ENCODE measurements at places on chromosomes 16 and 17.

- DNase-seq: no peak
Observed at GRCh38 chr17:50511058-50511457, 2.8 kb downstream of the MYCBPAP start.

- DNase-seq: no peak
Observed at GRCh38 chr17:61536422-61536955, 54.5 kb downstream of the NACA2 start.

DNA sequence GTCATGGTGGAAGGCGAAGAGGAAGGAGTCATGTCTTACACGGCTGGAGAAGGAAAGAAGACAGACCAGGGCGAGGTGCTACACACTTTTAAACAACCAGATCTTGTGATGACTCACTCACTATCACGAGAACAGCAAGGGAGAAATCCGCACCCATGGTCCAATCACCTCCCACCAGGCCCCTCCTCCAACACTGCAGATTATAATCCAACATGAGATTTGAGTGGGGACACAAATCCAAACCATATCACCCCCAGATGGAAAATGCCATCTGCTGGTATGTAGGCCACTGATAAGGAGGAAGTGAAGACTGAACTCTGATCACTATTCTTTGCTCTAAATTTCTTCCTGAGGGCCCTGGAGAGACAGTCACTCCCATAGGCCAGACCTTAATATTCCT is 7.5 kb upstream of the ITGAX start:
- DNase-seq: no peak

- DNase-seq: no peak
Observed at GRCh38 chr17:80195671-80196529, 24.2 kb downstream of the SGSH start.

- no peak for DNase-seq
Observed at GRCh38 chr17:69574257-69575197, 160.0 kb downstream of the MAP2K6 start.

DNA sequence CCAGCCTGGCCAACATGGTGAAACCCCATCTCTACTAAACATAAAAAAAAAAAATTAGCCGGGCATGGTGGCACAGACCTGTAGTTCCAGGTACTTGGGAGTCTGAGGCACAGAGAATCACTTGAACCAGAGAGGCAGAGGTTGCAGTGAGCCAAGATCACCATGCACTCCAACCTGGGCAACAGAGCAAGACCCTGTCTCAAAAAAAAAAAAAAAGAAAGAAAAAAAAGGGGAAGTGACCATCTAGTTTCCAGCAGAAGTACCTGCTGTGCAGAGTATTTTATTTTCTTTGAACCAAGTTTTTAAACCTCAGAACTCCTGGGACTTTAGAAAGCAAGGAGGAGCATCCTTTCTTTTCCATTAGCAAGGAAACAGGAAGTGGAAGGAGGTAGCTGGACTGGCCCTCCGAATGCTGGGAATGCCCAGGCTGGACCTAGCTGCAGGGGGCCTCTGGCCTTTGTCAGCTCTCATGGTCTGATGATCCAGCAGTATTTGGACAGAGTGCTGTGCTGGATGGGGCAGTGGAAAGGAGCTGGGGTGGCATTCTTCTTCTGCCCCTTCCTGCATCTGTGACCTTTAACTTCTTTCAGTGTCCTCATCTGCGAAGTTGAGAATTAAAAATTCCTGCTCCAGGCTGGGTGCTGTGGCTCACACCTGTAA is 6.6 kb downstream of the GID4 start:
- no peak for DNase-seq

- DNase-seq: no peak
Observed at GRCh38 chr17:4199818-4200402, 56.9 kb downstream of the CYB5D2 start.

DNA sequence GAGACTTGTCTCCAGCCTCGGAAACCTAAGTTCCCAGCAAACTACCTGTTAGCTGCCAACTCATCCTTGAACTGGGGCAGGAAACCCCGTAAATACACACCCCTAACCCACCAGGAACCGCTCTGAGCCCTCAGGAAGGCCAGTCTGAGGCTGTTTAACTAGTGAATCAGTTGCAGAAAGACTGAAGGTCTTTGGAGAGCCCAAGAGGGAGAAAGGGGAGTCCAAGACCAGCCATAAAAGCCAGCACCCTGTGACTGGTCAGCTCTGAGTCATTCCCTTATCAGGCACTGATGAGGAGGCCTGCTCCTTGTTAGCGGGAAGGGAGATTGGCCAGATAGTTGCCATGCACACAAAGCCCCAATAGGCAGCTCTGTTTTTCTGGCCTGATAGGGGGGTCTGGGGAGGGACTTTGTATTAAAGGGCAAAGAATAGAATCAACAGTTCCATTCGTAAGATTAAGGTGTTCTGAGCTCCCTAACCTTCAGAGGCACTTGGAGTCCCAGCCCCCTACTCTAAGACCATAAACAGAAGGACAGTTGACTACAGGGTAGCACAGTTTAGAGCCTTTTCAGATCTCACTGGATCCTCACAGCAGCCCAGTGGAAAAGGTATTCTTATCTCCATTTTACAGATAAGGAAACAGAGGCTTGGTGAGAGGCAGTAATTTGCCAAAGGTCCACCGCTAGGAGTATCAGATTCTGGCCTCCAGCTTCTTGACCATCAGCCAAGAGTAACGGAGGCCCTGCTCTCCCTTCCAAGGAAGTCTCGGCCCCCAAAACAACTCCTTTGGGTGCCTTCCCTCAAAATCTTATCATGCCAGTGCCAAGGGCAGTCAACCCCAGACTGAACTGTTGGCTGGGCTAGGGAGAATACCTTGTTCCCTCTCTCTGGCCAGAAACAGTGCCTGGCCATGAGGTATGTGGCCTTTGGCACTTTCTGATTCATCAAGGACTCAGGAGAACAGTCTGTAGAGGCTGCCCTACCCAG is 2.2 kb upstream of the KRT19 start:
- no peak for DNase-seq

GRCh38 chr16:22721511-22722100 is 92.4 kb upstream of the HS3ST2 start:
- DNase-seq: no peak

DNA sequence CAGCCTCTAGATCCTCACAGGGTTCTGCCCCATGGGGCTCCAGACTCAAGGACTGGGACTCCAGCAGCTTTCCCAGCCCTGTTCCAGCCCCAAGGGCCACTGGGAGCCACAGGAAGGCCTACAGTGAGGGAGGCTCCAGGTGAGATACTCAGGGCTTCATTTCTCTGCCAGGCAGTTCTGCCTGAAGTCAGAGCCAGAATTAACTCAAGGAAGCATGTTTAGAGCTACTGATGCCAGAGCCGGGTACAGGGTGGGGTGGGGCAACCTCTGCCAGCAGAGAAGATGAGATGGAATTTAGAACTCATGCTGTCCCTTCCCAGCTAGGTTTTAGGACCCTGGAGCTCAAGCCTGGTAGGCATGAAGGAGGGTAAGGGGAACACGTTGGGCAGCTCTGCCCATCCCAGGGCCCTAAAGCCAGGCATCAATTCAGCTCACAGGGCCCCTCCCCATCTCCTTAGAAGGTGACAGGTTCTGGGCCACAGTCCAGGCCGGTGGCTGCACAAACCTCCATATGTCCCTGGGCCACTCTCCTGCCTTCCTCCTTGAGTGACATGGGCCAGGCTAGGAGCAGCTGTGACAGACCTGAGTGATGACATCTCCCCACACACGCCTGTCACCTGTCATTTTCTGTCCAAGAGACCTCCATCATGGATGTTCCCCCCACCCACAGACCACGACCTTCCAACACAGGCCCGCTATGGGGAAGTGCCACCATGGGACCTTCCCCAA is 24.5 kb upstream of the SPPL2C start:
- no peak for DNase-seq

DNA sequence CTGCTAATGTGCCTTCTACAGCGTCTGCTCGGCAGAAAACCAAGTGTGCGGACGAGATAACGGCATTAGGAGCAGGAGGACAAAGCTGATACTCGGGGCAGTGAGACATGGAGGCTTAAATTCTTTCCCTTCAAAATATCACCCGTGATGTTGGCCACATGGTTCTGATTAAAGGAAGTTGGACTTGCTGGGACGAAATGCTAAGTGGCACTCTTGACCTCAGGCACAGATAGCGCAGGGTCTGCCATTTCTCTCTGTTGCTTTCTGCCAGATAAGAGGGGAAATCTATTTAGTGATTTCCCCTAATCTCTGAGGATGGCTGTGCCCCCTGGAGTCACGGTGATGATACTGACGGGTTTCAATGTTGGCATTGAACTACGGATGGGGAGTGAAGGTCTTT is 509.6 kb upstream of the EEF2KMT start:
- no peak for DNase-seq

- no peak for DNase-seq
Observed at GRCh38 chr16:3954411-3954921, 74.0 kb upstream of the CREBBP start.

DNA sequence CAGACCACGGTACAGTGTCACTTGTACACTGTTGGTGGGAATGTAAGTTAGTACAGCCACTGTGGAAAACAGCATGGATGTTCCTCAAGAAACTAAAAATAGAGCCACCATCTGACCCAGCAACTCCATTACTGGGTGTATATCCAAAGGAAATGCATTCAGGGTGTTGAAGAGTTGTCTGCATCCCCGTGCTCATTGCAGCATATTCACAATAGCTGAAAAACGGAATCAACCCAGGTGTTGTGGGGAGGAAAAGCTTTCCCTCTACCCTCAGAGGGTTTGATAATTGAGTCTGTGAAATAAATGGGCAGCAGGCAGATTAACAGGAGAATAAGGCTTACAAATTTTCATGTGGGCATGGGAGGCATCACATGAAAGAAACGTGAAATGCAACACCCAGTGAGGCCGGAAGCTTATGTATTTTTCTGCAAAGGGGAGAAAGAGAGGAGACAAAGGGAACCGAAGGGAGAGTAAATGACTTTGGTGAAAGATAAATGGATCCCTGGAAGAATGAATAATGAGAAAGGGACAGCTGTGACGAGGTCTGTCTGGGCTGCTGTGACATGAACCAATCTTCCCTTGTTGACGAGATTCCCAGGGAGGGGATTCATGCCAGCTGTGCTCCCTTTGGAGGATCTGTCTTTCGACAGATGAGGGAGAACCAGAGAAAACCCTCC is 106.2 kb downstream of the KCNJ12 start:
- DNase-seq: no peak
